ENCODE measurements at places on chromosomes 6 and 20.

GRCh38 chr6:51213811-51214210, 395.1 kb downstream of the TFAP2B start:
- DNase-seq = no peak

GRCh38 chr20:59001068-59001448, 6.0 kb downstream of the CTSZ start:
- DNase-seq = no peak

- no peak for DNase-seq
Measured at GRCh38 chr20:38158701-38159351, 6.2 kb downstream of the TGM2 start.

DNA sequence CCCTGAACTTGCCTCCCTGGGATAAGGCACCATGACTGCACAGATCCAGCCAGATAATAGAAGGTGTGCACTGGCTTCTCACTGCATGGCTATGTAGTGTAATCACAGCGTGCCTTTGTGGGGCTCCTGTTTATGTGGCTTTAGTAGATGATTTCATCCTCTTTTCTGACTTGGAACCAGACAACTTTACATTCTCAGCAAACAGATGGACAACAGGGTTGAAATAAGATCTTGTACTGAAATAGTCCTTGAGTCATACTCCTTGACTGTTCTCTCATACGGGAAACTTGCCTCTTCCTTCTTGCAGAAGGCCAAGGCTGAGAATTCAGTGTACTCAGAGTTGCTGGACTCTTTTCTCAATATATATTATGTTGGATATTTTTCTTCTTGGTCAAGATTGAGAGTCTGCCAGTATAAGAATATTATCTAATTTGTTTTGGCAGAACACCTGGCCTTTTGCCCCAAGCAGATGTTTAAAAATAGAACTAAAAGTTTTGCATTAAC, 25.0 kb upstream of the RNF144B start:
- no peak for DNase-seq

- no peak for DNase-seq
Measured at GRCh38 chr20:49165611-49166010, 22.5 kb downstream of the STAU1 start.

GRCh38 chr6:90778417-90779203, 191.7 kb upstream of the MAP3K7 start:
- no peak for DNase-seq

DNA sequence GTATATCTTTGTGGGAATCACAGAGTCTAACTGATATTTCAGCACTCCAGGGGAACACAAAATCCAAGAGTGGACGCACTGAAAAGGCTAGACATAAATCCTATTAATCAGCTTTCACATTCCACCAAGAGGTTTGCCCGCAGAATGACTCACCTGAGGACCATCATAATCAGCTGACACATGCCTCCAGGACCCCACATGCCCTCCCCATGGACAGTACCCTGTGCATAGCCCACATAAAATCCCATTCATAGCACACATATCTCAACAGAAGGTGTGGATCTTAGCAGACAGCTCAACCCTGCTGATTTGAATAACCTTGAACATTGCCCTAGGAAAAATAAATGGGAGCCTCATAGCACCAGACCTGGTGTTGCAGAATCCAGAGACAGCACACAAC, 246.8 kb upstream of the TENT5A start:
- no peak for DNase-seq

- peak; percentile 52 for DNase-seq
Measured at GRCh38 chr6:138107078-138107751, at the start of gene PERP. TSS of gene PERP (minus strand) at chr6:138107419. CDS start at chr6:138107340, 79 bp downstream.

- no peak for DNase-seq
Measured at GRCh38 chr6:107853230-107853629, 29.1 kb upstream of the SCML4 start.

- no peak for DNase-seq
Measured at GRCh38 chr20:44609006-44609515, 26.7 kb downstream of the PKIG start.

- peak; percentile 59 for DNase-seq
Measured at GRCh38 chr20:46512943-46513844, at the start of gene ZNF334. TSS of gene ZNF334 (minus strand) at chr20:46513559. CDS start at chr20:46512102, 1,457 bp downstream.

- DNase-seq = no peak
Measured at GRCh38 chr6:34424200-34425131, 1.4 kb downstream of the RPS10 start.

DNA sequence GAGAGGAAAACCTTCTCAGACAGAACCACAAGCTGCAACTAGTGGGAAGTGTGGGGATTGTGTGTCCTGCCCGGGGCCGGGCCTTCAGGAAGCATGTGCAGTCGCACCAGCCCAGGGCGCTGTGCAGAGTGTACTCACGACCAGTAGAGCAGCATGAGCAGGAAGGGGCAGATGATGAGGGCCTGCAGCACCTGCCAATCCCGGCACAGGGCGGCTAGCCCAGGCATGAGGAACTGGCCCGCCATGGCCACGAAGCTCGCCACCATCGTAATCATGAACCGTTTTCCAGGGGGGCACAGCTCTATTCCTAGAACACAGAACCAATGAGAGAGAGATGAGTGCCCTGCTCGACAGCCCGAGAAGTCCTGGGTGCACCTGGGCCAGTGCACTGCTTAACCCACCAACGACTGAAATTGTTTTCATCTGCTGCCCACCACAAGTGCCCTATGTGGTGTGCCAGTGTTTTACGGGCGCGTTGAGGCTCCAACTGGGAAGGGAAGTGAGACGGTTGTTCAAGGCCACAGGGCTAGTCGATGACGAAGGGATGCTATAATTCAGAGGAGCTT, 65.0 kb downstream of the PSMG4 start:
- DNase-seq = no peak

- no peak for DNase-seq
Measured at GRCh38 chr20:19701429-19701828, 56.6 kb upstream of the RIN2 start.

DNA sequence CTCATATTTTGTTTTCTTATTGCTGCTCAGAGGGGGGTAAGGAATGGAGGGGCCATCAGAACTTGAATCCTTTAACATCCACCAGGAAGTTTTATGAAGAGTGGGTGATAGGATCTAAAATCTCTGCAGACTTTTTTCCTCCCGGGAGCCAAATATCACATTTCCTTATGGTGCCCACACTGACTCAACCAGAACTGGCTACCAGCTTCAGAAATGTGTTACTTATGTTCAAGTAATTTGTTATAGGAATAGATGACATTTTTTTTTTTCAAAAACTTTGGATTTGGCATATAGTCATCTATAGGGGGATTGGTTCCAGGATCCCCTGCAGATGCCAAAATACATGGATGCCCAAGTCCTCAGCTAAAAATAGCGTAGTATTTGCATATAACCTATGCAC, 18.4 kb downstream of the LHFPL5 start:
- no peak for DNase-seq

DNA sequence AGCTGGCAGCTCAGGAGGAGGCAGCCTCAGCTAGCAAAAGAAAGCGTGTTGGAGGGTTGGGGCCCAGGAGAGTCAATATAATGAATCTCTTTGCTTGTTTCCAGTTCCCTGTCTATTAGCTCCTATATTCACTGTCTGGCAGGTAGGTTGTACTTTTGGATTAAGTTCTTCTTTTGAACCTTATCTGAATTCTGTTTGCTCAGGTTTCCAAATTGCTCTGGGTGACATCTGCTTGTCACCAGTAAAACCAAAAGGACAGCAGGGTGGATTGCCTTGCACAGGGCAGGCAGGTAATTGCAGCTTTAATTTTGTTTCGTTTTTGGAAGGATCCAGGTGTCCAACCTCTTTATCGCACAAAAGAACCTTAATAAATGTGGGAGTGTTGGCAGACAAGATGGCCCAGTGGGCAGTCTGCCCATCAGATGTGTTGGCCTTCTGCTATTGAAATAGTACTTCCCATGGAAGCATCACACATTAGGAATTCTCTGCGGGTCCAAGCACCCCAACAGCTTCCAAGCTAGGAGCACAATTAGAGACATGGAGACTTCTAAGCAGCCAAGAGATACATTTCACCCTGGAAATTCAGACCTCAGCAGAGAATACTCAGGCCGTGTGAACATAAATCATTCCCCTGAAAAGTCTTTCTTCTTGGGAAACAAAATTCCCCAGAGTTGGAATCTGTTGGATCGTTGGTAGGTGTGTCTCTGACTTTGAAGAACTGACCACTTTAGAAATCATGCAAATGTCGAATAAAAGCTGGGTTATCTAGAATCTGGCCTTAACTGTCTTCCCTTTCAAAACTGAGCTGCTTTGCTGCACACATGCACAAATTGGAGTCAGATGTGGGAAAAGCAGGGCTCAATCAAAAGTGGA, 286.9 kb upstream of the BMP2 start:
- DNase-seq = no peak

DNA sequence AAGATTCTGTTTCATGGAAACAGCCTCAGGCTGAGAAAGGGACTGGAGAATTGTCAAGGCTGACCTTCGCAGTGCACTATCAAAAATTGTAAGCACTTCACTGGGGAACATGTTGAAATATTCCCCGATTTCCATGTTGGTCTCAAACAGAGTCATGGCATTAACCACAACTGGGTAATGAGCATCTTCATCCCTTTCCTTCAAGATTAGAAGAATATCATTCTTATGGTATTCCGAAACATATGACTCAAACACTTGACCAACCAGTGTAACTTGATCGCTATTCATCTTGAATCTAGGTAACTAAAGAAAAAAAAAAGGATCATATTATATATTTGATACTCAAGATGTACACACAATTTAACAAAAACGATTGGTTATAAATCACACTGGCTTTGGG, 3.5 kb downstream of the MCM9 start:
- no peak for DNase-seq

DNA sequence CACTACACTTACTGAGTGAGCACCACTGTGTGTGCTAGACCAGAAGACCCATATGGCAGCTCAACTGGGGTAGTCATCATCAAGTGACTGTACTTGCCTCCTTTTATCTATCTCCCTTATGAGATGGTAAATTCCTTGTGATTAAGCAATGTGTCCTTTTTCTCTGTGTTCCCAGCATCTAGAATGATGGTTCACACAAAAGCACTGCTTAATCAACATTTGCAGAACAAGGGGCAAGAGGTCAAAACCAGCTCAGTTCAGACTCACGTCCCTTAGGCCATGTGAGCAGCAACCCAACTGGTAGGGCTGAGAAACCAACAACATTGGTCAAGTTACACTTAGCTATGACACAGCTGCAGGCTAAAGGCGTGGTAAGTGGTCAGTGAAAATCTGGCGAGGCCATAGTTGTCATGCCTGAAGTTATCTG, 10.0 kb downstream of the TRAM2 start:
- DNase-seq = no peak

DNA sequence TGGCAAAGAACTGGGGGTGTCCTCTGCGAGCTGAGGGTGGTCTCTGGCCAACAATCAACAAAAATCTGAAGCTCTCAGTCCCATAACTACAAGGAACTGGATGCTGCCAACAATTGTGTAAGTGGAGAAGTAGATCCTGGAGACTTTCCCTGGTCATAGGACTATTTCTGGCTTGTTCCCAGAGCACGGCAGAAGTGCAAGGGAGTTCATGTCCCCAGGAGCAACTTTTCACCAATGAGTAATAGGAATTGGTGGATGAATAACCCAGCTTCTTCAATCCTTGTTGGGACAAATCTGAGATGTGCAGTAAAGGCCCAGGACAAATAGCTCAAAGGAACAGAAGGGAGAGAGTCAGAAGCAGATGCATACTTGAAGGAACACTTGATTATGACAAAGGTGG, 95.5 kb downstream of the QRSL1 start:
- no peak for DNase-seq

DNA sequence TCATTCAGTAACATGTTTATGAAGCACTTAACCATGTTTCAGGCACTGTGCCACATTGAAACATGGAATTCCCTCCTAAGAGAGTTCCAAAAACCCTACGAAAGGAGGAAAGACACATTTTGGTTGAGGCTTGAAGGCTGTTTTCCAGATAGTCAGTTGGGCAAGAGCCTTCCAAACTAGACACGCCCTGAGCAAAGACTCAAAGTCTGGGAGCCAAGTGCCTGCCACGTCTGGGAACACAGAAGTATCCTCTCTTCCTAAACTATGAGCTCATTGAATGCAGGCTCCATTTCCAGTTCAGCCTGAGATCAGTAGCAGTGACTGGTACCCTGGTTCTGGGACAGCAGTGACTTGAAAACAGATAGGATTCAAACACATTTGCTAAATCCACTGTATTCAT, 74.5 kb upstream of the FAM8A1 start:
- DNase-seq = no peak

DNA sequence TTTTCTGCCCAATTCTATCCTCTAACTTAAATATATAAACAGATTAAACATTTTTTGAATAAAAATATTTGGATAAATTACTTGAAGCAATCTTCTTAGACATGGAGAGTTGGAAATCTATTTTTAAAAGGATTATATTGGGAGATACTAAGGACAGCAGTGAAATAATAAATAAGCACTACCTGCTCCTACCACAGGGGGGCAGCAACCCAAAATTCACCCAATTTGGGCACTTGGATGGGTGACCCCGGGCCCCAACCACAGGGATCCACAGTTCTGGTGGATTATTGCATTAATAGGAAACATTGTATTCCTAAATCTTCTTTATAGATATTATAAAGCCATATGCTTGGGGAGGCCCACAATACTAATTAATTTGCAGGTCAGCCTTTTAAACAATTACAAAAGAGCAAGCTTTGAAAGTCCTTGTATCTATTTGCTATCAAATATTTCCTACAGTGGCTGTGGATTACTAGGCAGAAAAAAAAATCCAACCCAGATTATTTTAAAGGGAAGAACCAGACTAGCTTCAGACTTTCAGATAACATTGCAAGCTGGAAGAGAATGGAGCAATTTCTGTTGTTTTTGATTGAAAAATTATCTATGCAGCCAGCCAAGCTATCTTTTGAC, 66.4 kb upstream of the PDE10A start:
- DNase-seq = no peak

- DNase-seq = no peak
Measured at GRCh38 chr20:48839154-48839917, 11.5 kb upstream of the PREX1 start.

DNA sequence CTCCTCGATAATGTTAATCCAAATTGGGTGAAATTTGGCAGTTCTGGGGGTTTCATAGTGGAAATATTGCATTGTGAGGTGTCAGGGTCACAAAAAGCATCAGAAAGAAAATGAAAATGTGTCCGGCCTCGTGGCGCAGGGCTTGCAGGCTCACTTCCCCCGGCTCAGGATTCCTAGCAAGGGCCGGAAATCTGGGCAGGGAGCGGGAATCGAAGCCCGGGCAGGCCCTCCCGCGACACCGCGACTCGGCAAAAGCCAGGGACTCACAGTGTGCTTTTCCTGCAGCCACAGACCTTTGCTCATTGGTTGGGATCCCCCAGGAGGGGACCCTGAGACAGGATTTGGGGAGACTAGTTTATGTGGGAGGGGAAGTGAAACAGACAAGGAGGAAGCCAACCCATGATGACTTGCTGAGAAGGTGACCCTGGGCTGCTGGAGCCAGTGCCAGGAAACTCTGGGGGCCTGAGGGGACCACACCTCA, 847 bp upstream of the CD93 start:
- no peak for DNase-seq

All from stimulated activated CD8-positive, alpha-beta memory T cell treated with anti-CD3 and anti-CD28 coated beads, Interleukin-15, amount 100 ng/mL, for 48 hours (primary cell).